ENCODE measurements at places on chromosomes 5 and 9.
A peak's percentile ranks its signal among the peaks of the same experiment; 100 is the strongest.

DNA sequence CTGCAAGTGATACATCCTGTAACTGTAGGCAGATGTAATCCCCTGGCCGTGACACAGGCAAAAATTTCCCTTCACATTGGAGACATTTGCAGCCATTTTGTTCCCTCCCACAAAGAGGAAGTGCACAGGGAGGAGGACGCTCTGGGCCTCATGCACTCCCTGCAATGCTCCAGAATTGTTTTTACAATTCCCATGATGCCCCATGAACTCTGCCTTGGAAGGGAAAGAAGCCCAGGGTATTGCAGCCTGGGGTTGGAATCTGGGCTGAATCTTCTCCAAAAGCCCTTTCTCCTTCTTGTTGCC is 491.7 kb downstream of the CCDC171 start:
- DNase-seq: no peak

DNA sequence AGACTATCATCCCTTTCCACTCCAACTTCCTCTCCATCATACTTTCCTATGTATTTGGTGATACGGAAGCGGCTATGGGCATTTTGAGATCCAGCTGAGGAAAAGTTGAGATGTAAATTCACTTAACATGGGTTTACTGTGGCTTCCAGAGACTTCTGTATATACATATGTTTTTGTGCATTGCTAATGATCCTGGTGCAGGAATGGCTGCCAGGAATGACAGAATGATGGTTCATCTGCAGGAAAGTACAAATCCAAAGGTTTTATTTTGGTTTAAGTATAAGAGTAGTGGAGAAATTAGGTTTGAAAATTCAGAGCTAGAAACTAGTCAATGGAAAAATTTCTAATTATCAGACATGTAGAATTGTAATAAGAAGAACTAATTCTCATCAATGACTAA is 95.0 kb upstream of the PAM start:
- DNase-seq: no peak

GRCh38 chr9:37192803-37193202 is 72.4 kb downstream of the ZCCHC7 start:
- DNase-seq: no peak

DNA sequence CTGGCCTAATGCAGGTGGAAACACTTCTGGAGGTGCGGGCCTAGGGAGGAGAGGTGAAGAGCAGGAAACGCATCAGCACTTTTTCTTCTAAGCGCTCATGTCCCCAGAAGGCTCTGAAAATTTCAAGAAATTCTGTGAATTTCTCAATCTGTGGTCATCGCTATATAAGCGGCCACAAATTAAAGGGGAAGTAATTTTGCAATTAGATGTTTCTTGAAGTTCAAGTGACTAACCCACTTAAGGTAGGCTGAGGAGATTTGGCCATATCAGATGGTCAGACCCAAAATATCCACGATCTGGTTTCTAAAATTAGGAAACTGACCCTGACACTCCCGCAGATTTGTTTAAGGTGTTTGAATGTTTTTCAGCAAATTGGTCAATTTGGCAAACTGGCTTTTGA is 16.6 kb upstream of the HMGCR start:
- no peak for DNase-seq

- peak; percentile 34 for DNase-seq
Measured at GRCh38 chr9:85610074-85610860, 131.5 kb downstream of the AGTPBP1 start.

GRCh38 chr9:127903557-127904475 is 4.4 kb upstream of the ST6GALNAC6 start:
- DNase-seq: no peak

GRCh38 chr9:36880075-36880474 is 154.0 kb downstream of the PAX5 start:
- DNase-seq: no peak

DNA sequence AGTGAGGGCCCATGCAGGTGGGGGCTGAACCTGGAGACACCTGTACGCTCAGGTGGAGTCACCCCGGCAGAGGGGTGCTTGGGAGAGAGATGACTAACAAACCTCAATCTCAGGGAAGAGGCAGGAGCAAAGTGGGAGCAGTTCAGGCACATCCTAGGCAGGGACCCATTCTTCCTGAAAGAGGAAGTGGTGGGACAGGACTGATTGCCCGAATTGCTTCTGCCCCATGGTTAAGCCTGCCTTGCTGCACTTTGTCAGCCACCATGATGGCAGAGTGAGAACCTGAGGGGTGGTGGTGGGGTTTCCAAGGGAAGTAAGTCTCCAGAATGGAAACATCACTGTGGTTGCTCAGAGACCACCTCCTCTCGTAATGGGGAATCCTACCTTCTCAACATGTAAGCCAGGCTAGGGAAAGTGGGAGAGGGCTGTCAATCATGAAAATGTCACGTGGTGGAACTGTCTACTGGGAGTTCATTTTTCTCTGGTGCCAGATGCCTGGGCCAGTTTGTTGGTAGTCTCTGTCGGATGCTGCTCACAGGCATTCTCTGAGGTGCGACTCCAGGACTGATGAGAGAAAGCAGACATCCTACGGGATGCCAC is 150.4 kb downstream of the HSPA4 start:
- no peak for DNase-seq

GRCh38 chr5:142969624-142970439 is 199.7 kb downstream of the ARHGAP26 start:
- DNase-seq: no peak

- no peak for DNase-seq
Measured at GRCh38 chr9:119559986-119560385, 190.8 kb upstream of the BRINP1 start.

- no peak for DNase-seq
Measured at GRCh38 chr5:42531611-42532010, 108.4 kb downstream of the GHR start.

GRCh38 chr5:12384005-12384404 is 479.8 kb upstream of the CTNND2 start:
- no peak for DNase-seq

- no peak for DNase-seq
Measured at GRCh38 chr5:170971-171800, 20.1 kb upstream of the LRRC14B start.

DNA sequence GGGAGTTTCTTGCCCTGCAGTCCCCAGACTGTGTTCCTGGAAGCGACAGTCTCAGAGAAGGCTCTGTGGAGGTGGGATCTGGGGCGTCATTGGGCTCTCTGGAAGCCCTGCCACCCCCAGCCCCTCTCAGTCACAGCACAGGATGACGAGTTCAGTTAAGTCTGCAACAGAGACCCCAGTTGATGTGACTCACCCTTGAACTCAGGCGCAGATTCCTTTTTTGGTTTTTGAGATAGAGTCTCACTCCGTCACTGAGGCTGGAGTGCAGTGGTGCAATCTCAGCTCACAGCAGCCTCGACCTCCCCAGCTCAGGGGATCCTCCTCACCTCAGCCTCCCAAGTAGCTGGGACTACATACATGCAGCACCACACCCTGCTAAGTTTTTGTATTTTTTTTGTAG is 8.3 kb downstream of the HRH2 start:
- DNase-seq: no peak

GRCh38 chr5:60522292-60522905 is 177.6 kb downstream of the DEPDC1B start:
- no peak for DNase-seq

GRCh38 chr9:90088434-90088833 is 483.6 kb downstream of the GADD45G start:
- no peak for DNase-seq

DNA sequence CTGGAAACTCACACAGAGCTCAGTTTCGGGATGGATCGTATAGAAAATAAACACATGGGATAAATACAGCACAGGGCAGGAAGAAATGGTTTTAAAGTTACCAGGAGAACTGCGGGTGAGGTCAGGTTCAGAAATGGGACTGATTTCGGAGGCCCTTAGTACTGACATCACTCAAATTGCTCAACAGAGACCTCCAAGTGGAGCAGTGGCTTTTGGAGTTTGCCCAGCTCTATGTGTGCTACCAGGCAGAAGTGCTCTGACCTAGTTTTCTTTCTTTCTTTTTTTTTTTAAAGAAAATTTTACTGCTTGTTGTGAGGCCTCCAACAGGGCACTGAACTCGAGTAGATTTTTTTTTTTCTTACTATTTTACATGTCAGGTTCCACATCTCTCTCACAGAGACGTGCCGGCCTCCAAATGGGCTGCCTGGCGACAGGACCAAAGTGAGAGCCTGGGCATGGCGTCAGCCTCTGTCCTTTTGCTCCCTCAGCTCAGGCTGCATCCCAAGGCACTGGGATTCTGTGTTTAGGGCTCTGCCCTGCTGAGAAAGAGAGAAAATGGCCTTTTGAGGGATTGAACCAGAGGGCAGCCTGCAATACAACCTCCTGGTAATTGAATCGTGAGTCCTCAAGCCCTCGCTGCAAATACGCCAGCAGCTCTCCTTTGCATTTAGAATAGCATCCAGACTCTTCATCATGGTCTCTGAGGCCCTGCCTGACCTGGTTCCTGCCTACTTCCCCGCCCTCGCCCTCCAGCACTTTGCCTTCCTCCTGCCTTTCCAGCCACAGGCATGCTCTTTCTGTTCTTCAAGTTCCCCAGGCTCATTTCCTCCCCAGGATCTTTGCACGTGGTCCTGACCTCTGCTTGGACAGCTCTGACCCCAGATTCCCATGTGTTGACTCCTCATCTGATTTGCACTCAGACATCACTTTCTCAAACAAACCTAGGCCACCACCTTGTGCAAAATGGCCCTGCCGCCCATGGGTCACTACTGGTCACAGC is 173.5 kb downstream of the FGF1 start:
- no peak for DNase-seq

GRCh38 chr9:91515074-91515687 is 91.5 kb upstream of the NFIL3 start:
- no peak for DNase-seq

GRCh38 chr5:151125421-151125820 is 32.2 kb downstream of the ANXA6 start:
- DNase-seq: no peak

- no peak for DNase-seq
Measured at GRCh38 chr5:155678371-155678770, 648.6 kb upstream of the SGCD start.

DNA sequence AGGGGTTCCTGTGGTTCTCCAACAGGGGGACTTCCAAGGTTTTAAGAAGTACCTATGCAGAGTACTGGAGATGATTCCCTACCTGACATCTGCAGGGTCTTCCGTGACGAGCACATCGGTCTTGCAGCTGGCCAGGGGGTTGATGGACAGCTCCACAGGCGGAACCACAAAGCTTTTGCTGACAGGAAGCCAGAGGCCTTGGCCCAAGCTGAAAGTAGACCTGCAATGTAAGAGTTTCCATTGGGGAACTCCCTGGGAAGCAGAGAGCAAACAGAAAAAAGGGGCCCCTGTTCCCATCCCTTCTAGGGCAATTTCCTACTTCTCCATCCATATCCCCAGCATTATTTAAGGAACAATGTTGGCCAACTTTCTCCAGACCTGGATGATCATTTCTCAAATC is 288.0 kb downstream of the TRIM32 start:
- no peak for DNase-seq

GRCh38 chr5:138610918-138611677 is 35.9 kb upstream of the HSPA9 start:
- no peak for DNase-seq

DNA sequence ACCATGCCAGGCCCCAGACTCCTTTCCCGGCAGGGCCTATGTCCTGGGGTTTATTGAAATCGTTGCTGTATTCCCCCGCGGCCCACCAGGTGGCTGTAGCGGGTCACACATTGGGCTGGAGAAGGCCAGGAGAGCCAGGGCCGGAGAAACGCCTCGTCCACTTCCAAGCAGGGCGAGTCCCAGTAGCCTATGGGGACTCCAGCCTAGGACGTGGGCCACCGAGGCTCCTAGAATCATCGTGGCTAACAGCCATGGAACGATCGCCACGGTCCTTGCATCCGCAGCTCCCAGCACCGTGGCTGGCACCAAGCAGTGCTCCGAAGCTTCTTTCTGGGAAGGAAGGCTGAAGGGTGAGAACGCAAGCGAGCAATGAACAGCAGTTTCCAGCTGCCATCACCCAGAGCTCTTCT is 87.7 kb downstream of the ENTREP1 start:
- DNase-seq: no peak

Measured in NCI-H1048 (cell line).